Natural killer cell (primary cell): ENCODE measurements at places on chromosomes 6 and 20.

DNA sequence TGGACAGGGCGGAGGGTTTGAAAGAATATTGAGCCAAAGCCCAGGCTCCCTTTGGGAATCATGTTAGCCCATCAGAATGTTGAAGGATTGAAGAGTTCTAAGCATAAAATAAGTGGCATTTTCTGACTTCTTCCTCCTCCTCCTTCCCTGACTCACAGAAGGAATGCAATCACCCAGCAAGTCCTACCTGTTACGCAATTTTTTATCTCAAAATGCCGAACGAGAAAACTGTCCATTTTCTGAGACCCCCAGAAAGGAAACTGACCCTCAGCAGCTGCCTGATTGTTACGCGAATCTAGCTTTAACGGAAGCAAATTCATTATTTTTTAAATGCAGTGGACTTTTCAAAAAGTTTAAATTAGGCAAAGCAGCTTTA is 4.7 kb upstream of the DNAJC5 start:
- DNase-seq: no peak

GRCh38 chr6:10749734-10750133 is 2.1 kb downstream of the TMEM14B start:
- DNase-seq: no peak

- no peak for DNase-seq
Observed at GRCh38 chr6:51992876-51993275, 94.5 kb downstream of the PKHD1 start.

GRCh38 chr6:23179994-23180393 is 610.6 kb downstream of the HDGFL1 start:
- no peak for DNase-seq

DNA sequence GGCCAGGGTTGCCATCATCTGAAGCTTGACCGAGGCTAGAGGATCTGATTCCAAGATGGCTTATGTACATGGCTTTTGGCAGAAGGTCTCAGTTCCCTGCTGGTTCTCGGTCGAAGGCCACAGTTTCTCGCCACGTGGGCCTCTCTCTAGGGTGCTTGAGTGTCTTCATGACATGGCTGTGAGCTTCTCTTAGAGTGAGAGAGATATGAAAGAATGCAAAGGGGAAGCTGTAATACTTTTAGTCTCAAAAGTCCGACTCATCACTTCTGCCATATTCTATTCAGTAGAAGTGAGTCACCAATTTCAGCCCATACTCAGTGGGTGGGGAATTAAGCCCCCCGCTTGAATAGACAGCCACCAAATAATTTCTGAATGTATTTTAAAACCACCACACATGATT is 94.2 kb downstream of the UTRN start:
- DNase-seq: no peak

- DNase-seq: no peak
Observed at GRCh38 chr6:139448051-139448649, 73.7 kb upstream of the CITED2 start.

- DNase-seq: no peak
Observed at GRCh38 chr20:20251836-20252235, 116.1 kb upstream of the INSM1 start.

DNA sequence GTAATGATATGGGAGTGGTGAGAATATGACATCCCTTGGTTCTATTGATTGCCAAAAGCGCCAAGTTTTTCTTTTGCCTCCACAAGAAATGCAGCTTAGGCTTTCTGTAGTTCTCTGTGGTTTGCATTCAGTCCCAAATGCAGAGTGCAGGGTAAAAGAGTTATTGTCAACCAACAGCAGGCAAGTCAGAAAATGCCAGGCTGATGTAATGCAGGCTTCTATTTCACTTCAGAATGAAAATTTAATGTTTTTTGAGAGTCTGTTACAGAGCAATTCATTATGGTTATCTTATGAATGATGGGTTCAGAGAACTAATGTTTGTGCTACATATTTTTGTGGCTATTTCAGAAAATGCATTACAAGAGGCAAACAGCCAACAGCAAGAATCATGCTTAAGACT is 293.5 kb downstream of the CENPW start:
- no peak for DNase-seq

- DNase-seq: no peak
Observed at GRCh38 chr20:62367136-62367632, at the start of gene LAMA5. Gene LAMA5, minus strand, starts transcription at chr20:62367312. Its CDS starts 67 bp downstream, at chr20:62367245.

DNA sequence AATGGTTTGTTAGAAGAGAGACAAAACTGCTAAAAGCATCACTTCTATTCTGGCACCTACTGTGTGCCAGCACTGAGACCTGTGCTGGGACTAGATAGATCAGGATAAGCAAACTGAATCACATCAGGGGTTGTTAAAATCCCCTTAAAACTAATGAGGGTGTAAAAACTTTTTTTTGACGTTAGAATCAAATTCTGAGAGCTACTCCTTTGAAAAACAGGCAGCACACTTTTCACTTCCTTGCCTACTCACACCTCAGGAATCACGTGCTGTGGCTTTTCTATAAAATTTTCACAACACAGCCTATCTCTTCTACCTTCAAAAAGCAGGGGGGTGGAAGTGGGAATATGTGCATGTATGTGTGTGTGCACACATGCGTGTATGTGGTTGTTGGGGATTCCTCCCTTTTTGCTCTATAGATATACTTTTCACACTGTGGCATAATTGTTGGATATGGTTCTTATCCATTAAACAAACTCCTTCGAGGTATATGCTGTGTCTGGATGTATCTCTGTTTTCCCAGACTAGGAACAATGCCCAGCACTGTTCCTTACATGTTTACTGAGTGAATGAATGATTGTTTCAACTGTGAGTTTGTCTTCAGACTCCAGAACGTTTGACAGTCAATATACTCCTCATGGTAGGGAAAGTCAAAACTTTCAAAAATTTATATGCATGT is 105.4 kb downstream of the FYN start:
- no peak for DNase-seq

GRCh38 chr20:52025938-52026337 is 165.6 kb downstream of the ZFP64 start:
- DNase-seq: no peak

GRCh38 chr20:22824077-22824476 is 211.0 kb upstream of the SSTR4 start:
- no peak for DNase-seq

- no peak for DNase-seq
Observed at GRCh38 chr6:99521633-99522151, 6.5 kb upstream of the USP45 start.

GRCh38 chr6:46170357-46171289 is at the start of gene ENPP5:
Gene ENPP5, minus strand, starts transcription at chr6:46170980. Its CDS starts 2,718 bp downstream, at chr6:46168262.
- DNase-seq: peak; percentile 84

- DNase-seq: no peak
Observed at GRCh38 chr20:17966432-17967310, 1.9 kb downstream of the SNX5 start.

DNA sequence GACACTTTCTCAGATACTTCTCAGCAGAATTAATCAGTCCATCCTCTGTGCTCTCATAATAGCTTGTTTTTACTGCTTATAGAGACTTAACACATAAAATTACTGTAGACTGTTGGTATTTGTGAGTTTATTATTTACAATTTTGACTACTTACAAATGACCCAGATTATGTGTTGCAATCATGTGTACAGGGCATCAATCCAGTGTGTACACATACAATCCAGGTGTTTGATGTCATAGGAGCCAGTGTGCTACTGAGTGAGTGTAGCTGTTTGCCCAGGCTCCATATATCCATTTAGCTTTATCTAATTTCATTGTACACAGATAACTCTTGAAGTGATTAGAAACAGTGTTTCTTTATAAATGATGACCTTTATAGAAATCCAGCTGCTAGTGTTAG is 31.3 kb downstream of the TRMT11 start:
- DNase-seq: no peak

DNA sequence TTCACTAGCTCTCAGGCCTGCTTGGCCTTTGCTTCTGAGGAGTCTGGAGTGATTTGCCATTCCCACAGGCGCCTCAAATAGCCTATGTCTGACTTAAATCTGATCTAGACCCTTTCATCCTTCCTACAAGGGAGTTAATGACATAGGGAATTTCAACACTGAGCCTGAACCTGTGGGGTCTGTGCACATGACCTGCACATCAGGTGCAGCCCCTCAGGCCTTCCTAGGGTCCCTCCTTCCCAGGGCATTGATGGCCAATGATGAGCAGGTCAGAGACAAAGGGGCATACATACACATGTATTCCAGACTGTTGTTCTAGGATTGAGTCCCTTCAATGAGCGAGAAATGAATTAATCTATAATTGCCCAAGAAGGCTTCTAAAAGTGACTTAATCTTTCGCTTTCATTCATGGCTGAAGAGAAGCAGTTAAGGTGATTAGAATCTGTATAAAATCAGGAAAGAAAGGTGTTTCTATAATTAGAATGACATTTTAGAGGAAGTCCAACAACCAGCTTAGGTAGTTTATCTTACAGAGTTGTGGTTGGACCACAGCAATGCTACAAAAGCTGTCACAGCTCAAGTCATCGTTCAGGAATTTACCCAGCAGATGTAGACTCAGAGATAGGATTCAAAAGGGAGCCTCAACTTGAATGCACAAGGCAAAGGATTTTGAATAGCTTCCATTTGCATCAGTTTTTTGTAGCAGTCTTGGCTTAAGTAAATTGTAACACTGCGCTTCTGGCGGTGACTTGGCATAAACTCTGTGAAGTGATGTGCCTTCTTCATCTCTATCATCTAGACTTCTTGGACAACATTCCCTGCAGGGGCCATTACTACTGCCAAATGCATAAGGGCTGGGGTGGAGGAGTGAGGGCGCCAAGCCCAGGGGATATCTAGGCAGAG is 27.0 kb upstream of the TBC1D7 start:
- DNase-seq: no peak

- no peak for DNase-seq
Observed at GRCh38 chr6:26152226-26153101, 65.2 kb downstream of the HFE start.

- no peak for DNase-seq
Observed at GRCh38 chr6:45966797-45967196, 48.9 kb downstream of the CLIC5 start.

DNA sequence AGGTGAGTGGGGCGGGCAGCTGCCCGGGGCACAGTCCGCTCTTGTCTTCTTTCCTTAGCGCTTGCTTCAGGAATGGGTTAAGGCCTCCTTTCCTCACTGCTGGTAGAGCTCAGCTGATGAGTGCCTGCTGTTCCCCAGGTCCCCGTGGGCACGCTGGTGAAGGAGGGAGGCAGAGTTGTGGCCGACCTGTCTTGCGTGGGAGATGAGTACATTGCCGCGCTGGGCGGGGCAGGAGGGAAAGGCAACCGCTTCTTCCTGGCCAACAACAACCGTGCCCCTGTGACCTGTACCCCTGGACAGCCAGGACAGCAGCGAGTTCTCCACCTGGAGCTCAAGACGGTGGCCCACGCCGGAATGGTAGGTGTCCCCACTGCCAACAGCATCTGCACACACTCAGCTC is 15.7 kb downstream of the MTG2 start:
- no peak for DNase-seq
